Stimulated activated CD4-positive, alpha-beta T cell treated with anti-CD3 and anti-CD28 coated beads, Interleukin-1b, Interleukin-23, amount 100 ng/mL, for 1 hour (primary cell): ENCODE measurements at places on chromosomes 13 and 19.

DNA sequence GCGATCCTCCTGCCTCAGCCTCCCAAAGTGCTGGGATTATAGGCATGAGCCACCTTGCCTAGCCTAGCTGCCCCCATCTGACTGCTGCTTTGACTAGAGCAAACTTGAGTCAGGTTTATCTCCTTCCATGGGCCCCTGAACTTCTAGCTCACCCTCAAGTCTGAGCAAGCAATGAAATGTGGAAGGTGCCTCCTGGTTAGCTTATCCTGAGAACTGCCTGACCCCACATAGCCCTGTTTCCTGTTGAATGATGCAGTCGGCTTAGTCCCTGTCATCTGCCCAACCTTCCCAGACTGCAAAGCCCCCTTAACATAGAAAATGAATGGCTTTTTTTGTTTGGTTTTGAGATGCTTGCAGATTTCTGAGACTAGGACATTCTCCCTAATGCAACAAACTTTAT is 8.9 kb upstream of the TMEM160 start:
- no peak for DNase-seq

DNA sequence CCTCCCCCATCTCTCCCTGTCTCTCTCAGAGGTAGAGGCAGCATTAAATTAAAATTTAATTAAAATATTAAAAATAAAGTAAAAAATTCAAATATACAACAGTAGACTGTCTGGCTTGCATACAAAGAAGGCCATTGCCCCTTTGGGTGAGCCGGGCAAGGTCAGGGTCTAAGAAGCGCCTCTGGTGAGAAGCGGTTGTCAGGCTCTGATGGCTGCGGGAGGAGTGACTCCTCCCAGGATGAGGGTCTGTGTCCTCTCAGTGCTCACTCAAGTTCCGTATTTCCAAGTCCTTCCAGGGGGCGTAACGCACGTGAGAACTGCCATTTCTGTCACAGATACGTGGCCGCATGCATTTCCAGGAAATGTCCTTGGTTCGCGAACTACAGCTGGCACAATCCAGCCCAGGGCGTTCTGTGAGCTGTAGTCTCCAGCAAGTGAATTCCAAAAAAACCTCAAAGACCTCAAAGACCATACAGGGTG is 737 bp upstream of the ZNF181 start:
- DNase-seq = no peak

DNA sequence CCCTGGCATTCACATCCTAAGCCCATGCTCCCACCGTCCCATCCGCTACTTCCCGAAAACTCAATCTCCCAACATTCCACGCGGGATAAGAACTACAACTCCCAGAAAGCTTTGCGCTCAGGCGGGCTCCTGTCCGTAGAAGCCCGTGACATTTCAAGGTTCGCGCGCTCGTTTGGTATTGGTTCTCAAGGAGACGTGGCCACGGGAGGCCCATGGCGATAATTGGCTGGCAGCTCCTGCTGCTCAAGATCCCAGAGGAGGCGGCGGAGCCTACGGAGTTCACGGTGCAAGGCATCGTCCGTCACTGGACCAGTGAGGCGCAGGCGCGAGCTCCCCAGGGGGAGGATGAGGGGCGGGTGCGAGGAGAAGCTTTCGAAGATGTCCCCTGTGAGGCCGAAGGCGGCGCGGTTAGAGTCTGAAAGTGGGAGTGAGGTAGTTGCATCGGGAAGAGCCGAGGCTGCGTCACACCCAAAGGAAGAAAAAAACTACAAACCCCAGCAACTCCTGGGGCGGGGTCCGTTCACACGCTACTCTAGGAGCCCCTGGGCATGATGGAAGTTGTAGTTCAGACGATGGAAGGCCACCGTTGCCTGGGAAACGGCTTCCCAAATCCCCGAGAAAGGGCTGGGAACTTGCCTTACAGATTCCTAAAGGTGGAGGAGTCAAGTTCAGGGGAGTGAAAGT is 1.2 kb upstream of the MAMSTR start:
- DNase-seq = peak; percentile 71

- no peak for DNase-seq
Measured at GRCh38 chr19:1860042-1860775, 3.2 kb downstream of the KLF16 start.

DNA sequence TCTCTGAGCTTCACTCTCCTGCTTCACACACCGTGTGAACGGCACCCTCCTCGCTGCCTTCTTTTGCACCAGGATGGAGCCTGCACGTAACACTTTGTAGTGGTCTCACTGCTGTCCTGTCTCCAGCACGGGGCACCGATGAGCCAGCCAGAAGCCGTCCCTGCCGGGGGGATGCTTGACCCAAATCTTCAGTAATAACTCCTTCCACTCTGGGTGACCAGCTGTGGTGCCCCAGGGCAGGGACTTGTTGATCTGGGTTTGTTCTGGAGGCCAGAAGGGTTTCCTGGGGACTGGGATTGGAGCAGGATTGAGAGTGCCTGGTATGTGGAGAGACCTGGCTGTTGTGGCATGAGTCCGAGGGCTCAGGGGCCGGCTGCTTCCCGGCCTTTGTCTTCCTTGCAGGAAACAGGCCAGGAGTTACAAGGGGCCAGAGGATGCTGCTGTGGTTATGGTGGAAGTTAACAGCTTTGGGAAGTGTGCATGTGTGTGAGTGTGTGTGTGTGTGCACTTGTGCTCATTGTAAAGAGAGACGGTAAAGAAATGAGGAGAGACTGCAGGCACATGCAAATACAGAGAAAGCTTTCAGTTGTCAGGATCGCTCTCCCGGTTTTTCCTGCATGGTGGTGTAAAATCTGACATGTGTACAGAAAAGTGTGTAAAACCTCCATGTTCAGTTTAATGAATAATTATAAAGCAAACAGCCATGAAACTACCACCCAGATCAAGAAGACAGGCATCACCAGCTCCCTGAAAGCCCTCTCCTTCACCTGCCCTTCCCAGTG is 18.9 kb downstream of the PAK4 start:
- DNase-seq = no peak

GRCh38 chr13:50078895-50079654 is 63.8 kb downstream of the KCNRG start:
- no peak for DNase-seq

GRCh38 chr19:14519860-14520407 is 1.7 kb upstream of the DNAJB1 start:
- DNase-seq = no peak

DNA sequence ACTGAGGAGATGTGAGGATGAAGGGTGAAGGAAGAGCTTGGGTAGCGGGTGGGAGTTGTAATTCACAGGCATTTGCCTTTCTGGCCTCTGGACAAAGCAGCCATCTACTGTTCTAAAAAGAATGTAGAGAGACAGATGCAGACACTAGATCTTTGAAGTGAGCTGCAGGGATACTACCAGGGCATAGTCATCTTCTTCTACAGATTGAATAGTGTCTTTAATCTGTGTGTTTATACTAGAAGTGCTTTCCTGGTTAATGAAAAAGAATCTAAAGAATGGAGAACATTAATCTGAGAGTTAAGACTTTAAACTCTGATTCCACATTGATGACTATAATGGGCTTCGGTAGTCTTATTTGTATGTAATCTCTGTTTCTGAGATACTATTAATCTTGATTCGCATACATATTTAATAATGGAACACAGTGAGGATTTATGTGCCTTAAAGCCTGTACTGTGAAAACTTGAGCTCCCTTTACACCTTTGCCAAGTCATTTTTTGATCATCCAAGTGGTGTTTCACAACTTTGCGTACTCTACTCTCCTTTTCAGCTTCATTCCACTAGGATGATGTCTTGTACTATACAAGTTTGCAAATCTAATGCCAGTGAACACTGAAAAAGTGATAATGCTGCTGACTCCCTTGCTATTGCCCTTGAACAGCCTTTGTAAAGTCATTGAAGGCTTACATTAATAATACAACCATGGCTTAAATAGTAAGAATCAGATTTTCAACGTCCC is 2199.4 kb upstream of the PCDH20 start:
- DNase-seq = no peak

- no peak for DNase-seq
Measured at GRCh38 chr13:53121131-53121773, 92.6 kb downstream of the OLFM4 start.

DNA sequence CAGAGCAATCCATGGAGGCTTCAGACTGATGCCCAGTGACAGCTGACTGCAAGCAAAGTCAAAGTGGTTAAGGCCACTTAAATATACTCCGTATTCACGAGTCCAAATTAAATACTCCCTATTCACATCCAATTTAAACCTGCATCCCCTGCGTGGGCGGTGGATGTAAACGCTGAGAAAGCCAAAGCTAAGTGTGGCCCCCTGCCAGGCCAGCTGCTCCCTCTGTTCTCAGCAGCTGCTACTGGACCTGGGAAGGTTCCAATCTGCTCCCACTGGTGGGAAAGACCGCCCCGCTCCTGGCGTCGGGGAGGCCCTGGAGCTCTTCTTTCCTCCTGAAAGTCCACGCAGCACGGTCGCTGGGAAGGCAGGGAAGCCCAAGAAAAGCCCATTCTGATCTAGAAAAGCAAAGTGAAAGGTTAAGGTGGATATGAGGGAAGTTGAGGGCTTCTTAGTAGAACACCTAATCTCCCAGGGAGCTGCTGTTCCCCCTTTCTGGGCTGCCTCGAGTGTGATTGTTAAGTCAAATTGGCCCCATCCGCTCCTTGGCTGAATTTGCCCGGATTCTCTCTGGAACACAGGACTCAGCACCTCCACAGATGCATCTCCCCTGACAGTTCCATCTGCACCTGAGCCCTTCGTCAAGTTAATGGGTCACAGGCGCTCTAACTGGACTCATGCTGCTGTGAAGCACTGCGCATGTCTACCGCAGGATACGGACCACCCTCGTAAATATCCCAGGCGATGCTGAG is 205.5 kb downstream of the USP12 start:
- no peak for DNase-seq

DNA sequence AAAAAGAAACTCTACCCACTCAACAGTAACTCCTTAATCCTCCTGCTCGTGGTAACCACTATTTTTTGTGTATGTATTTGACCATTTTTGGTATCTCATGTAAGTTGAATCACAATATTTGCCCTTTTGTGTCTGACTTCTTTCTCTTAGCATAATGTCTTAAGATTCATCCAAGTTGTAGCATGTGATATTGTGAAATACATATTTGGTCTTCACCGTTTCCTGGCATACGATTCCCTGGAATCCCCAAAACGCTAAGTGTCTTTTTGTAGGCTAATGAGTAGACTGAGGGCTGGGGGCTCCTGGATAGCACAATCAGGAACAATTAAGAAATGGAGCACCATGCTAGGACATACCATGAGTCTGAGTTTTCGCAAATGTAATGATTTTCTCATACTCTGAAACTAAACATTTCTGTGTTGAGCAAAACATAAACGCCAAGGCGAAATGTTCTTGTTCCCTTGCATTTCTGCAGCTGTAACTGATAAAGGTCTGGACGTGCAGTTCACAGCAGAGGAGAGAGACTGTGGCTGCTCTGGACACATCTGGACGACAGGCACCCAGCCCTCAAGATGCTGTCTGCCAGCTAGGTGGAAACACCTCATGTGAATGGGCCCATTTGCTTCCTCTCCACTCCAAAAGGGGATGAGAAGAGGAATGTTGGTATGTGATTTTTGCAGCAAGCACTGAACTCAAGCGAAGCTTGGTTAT is 38.4 kb downstream of the BRD4 start:
- no peak for DNase-seq

- DNase-seq = no peak
Measured at GRCh38 chr19:18333680-18334079, 6.7 kb upstream of the PGPEP1 start.

GRCh38 chr19:19805480-19805879 is 16.1 kb downstream of the ZNF506 start:
- no peak for DNase-seq

DNA sequence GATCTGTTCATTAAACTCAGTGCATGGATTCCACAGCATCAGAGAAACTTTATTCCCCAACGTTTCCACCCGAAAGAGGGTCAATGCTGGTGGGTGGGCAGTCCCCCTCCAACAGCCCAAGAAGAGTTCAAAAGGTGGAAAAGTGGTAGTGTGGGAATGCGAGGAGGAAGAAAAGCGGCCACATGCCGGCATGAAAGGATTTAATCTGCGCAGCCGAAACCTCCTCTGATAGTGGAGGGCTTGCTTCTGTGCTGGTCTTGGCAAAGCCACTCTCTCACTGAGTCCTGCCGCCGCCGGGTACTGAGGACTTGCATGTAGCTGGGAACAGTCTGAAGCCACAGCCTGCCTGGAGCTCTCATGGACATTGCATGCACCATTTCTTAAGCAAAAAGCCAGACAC is 136.2 kb upstream of the ZNF536 start:
- DNase-seq = no peak

GRCh38 chr13:40922437-40923040 is 96.6 kb downstream of the ELF1 start:
- DNase-seq = no peak

- DNase-seq = no peak
Measured at GRCh38 chr19:18443831-18444230, 5.9 kb upstream of the ISYNA1 start.

GRCh38 chr19:14028901-14029300 is 953 bp downstream of the RLN3 start:
- DNase-seq = no peak

GRCh38 chr13:48775804-48776203 is 122.1 kb downstream of the CYSLTR2 start:
- DNase-seq = no peak

DNA sequence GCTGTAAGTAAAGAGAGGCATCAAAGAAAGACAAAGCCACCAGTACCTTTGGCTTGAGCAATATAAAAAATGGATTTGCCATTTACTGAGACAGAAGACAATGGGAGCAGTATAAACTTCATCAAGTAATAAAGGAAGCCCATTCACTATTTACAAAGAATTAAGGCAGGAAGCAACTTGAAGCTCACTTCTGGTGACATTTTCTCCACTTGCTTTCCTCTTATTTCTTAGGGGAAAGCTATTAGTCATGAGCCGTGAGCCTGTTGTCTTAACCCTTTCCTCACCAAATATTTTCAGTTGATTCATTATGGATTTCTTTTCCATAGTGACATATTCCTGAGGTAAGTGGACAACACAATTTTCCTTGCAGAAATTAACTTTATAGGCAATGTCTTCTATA is 156.8 kb downstream of the DNAJC3 start:
- no peak for DNase-seq

- DNase-seq = no peak
Measured at GRCh38 chr19:49553451-49554271, 25.9 kb downstream of the RCN3 start.

GRCh38 chr13:23652909-23653726 is 82.9 kb downstream of the TNFRSF19 start:
- no peak for DNase-seq

DNA sequence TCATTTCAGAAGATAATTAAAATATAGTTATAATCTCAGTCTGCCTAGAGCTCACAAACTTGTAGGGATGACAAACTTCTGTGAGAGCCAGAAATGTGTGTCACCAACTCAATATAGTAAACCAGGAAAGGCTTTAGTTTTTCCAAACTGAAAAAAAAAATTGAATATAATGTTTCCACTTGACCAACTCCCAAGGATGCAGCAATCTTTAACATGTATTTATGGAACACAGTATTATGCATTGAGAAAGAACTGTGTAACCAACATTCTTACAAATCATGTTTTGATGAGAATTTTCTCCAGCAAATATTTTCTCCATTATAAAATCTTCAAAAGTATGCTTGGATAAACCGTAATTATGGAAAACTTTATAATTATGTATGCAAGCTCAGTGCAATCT is 50.1 kb upstream of the KLF12 start:
- DNase-seq = no peak

- no peak for DNase-seq
Measured at GRCh38 chr13:97165502-97166425, 56.4 kb upstream of the MBNL2 start.
